Smooth muscle cell of the brain vasculature (primary cell): ENCODE measurements at places on chromosomes 12 and 14.

DNA sequence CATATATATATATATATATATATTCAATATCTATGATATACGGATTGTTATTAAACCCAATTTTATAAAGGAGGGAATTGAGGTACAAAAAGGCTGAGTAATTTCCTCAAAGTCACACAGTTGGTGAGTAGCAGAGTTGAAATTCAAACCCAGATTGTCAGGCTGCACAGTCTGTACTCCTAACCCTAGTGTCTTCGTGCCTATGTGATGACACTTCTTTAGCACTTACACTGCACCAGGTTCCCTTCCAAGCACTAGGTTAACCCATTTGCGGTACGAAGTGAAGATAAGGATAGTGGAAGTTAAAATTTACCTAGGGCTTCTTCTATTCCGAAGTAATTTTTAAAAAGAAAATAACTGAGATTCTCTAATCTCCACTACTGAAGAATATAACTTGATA, 125.1 kb upstream of the TSPAN8 start:
- DNase-seq, result no peak

DNA sequence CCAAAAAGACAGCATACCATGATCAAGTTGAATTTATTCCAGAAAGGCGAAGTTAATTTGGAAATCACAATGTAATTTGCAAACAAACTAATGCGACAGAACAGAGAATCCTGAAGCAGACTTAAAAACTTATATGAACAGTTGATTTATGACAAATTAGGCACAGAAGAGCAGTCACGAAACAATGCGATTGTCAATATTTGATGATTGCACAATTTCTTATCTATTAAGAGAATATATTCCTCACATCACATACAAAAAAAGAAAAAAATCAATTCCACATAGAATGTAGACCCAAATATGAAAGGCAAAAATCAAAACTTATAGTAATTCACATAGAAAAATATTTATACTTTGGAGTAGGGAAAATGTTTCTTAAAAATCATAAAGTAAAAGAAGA, 28.9 kb downstream of the COX16 start:
- DNase-seq, result no peak

GRCh38 chr14:99800781-99801180, 7.6 kb downstream of the EML1 start:
- DNase-seq, result no peak

DNA sequence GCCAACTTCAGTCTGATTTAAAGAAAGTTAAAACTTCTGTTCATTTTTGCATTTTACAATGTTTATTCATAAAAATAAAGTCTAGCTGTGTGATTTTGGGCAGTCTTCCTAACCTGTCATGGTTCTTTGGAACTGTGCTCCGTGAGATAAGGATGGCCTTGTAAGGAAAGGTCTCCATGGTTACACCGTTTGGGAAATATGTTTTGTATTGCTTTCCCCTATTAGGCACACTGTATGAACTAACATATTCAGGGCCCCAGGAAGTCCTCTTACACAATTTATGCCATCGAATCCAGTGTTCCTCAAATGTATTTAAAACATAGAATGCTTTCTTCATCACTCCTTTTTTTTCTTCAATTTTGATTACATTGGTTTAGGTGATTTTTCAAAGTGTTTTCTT, 54.5 kb downstream of the APAF1 start:
- DNase-seq, result no peak

GRCh38 chr12:40248585-40249297, 23.9 kb downstream of the LRRK2 start:
- DNase-seq, result no peak

- DNase-seq, result no peak
Measured at GRCh38 chr12:23810329-23810902, 139.1 kb downstream of the SOX5 start.

GRCh38 chr14:101499513-101499912, 61.8 kb upstream of the DIO3 start:
- DNase-seq, result no peak
